ENCODE measurements at places on chromosomes 5 and 9.
A peak's percentile ranks its signal among the peaks of the same experiment; 100 is the strongest.

DNA sequence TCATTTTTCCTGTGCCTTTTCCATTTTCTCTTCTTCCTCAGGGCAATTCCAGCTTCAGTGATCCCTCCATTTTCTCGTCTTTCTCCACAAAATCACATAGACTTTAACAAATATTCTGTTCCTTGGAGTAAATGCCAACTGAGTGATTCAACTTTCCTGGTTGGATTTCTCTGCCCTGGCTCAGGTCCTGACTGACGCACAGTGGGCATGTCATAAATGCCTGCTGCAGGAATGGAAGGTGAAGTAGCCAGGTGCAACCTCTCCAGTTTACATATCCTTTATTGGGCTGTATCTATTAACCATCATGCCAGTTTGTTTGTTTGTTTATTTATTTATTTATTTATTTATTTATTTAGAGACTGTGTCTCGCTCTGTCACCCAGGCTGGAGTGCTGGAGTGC is 95.1 kb downstream of the MEF2C start:
- no peak for DNase-seq

GRCh38 chr5:13511442-13511841 is 433.0 kb downstream of the DNAH5 start:
- no peak for DNase-seq

- no peak for DNase-seq
Measured at GRCh38 chr5:90287036-90287435, 122.5 kb downstream of the CETN3 start.

DNA sequence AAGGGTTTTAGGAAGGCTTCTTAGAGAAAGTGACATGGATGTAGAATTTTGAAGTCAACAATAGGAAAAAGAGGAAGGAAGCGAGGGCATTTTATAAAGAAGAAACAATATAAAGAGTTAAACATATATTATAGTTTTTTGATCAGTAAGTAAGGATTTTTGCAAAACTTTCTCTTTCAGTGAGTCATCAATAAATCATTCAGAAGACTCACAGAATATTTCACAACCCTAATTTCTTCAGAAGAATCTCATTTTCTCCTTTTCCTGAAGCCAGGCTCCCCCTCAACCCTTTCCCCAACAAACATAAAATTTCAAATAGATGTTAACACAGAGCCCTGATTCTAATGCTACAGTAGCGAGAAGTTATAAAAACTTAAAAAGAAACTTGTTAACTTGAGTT is 4.3 kb upstream of the COX7C start:
- DNase-seq = no peak

- peak; percentile 88 for DNase-seq
Measured at GRCh38 chr9:121556580-121556979, 56.9 kb upstream of the GGTA1 start.

- no peak for DNase-seq
Measured at GRCh38 chr5:179870403-179870903, 11.8 kb upstream of the MRNIP start.

- no peak for DNase-seq
Measured at GRCh38 chr5:100519075-100519474, 16.1 kb upstream of the FAM174A start.

- peak; percentile 10 for DNase-seq
Measured at GRCh38 chr5:174910245-174910737, 185.9 kb downstream of the MSX2 start.

DNA sequence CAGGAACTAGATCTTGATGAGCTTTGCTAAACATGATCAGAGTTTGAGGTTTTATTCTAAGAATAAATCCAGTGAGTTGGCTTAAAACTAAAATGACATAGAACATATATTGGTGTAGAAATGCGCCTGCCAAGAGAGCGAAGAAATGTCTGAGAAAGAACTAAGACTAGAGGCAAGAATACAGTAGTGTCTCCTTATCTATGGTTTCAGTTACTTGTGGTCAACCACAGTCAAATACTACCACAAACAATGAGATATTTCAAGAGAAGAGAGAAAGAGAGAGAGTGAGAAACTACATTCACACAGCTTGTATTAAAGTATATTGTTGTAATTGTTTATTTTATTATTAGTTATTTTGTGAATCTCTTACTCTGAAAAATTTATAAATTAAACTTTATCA is 254.4 kb upstream of the CDH10 start:
- no peak for DNase-seq

- DNase-seq = no peak
Measured at GRCh38 chr5:112413611-112414010, 5.5 kb downstream of the EPB41L4A start.

DNA sequence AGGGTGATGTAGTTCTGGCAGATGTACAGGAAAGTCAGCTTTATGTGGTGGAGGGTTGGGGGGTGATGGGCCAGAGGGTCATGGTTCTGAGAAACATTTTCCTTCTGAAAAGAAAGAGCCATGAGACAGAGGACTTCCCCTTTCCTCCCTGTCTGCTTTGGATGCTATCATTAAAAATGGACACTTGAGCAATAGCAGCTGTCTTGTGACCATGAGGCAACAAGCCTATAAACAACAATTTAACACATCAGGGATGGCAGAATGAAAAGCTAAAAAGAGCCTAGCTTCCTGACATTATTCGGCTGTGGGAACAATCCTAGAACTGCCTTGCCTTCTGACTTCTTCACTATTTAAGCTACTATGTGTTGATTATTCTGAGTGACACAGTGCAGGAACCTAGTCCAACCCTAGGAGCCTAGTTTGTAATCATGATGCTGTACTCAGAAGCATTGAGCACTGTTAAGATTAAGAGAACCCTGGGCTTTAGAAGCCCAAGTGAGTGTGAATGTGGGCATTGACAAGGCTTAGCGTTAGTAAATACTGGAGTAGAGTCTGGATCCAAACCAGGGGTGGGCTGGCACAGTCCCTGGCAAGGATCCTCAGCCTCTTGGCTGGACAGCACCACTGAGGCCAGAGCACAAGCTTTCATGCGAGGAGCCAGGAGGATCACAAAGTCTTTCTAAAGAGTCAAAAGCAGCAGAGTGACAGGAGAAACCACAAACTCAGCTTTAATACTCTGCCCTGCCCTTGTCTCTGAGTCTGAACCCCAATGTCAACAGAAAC is 178.5 kb upstream of the EGFLAM start:
- no peak for DNase-seq

GRCh38 chr9:136849960-136850865 is 1.0 kb downstream of the PHPT1 start:
- no peak for DNase-seq

GRCh38 chr5:122757285-122757684 is 17.6 kb upstream of the SNX2 start:
- DNase-seq = no peak

DNA sequence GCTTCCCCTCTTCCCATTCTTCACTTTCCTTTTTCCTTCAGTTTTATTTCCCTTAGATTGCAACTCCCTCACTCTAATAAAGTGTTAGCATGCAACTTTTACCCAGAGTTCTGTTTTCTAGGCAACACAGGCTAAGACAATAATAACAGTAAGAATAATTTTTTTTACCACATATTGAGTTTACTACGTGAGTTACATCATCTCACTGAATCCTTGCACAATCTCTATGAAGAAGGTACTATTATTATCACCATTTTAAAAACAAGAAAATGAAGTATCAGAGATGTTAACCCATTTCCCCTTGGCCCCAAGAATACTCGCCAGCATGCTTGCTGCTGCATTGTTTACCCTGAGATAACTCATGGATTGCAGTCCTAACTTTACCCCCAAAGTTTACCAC is 53.7 kb upstream of the SMIM32 start:
- no peak for DNase-seq

DNA sequence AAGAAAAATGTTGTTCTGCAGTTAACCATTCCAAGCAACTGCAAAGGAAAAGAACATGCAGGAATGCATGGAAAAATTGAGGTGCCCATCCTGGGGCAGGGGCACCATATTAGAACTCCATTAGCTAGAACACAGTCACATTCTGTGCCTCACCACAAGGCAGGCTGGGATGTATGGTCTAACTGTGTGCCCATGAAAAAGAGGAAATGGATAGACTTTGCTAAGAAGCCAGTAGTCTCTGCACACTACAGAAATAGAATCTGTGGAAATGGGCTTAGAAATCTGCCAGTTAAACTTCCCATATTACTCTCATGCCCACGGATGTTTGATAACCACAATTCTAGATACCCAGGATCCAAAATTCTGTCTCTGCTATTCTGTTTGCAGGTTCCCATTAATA is 423.8 kb upstream of the SMARCA2 start:
- DNase-seq = no peak

GRCh38 chr9:111599092-111599954 is at the start of gene PTGR1:
PTGR1 (minus strand) TSS chr9:111599647; CDS start chr9:111597422, 2,225 bp downstream.
- peak; percentile 90 for DNase-seq

GRCh38 chr9:36100532-36100931 is 36.0 kb upstream of the GLIPR2 start:
- DNase-seq = peak; percentile 56

DNA sequence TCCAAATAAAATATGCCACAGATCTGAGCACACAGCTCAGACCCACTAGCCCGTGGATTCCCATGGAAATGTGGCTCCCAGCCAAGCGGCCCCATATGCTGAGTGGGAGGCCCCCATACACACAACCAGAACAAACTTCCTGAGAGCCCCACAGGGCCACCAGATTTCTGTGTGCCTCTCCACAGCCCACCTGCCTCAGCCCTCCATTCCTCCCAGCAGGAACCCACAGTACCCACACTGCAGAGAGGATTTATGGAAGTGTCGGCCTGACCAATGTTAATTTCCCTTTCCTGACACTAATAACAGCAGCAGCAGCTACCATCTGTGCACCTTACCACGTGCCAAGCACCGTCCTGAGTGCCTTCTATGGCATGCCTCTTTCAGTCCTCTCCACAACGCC is 99.3 kb upstream of the SPOCK1 start:
- no peak for DNase-seq

- DNase-seq = peak; percentile 23
Measured at GRCh38 chr9:2771661-2772060, 54.4 kb downstream of the KCNV2 start.
